ENCODE measurements at places on chromosomes 11 and 22. TPM values are rescaled to one million over a fixed set of nuclear protein-coding genes. Genes with fewer than 3 reads are reported as not detected.

GRCh38 chr11:93389737-93390136, 59.2 kb downstream of the DEUP1 start:
- no peak for DNase-seq
- H3K27me3 ChIP-seq: no peaks in the 10 kb centered on the region
- H3K36me3 ChIP-seq: no peaks in the 10 kb centered on the region
- no peak overlapping the region for H3K4me3 ChIP-seq
- H3K4me1 ChIP-seq: no peaks in the 10 kb centered on the region

TMEM191C gene
- total RNA-seq: 0.98 TPM

GRCh38 chr11:126853732-126854131, 146.8 kb downstream of the KIRREL3 start:
- no peaks in the 10 kb centered on the region for H3K4me1 ChIP-seq
- DNase-seq: no peak
- H3K4me3 ChIP-seq: no peak overlapping the region
- no peaks in the 10 kb centered on the region for H3K36me3 ChIP-seq
- H3K27me3 ChIP-seq: no peaks in the 10 kb centered on the region

GRCh38 chr22:21764038-21764804, 28.6 kb upstream of the YPEL1 start:
- no peak for DNase-seq
- no peaks in the 10 kb centered on the region for H3K27me3 ChIP-seq
- H3K4me3 ChIP-seq: no peak overlapping the region
- H3K27ac ChIP-seq: no peak overlapping the region
- H3K36me3 ChIP-seq: peaks cover 2% of the 10 kb centered on the region

- DNase-seq: no peak
- H3K4me1 ChIP-seq: peaks cover 15% of the 10 kb centered on the region
- H3K27ac ChIP-seq: peak overlapping the region; percentile 56
- H3K27me3 ChIP-seq: no peaks in the 10 kb centered on the region
Observed at GRCh38 chr11:126396965-126397364, 41.5 kb downstream of the ST3GAL4 start.

APOA5 gene
- not detected for total RNA-seq
